ENCODE measurements at places on chromosomes 5 and 9.

- DNase-seq = no peak
Observed at GRCh38 chr5:154002511-154003020, 36.1 kb downstream of the FAM114A2 start.

GRCh38 chr5:177459357-177459756, 12.7 kb downstream of the PRR7 start:
- no peak for DNase-seq

- DNase-seq = no peak
Observed at GRCh38 chr5:149073213-149073612, 10.4 kb upstream of the SH3TC2 start.

DNA sequence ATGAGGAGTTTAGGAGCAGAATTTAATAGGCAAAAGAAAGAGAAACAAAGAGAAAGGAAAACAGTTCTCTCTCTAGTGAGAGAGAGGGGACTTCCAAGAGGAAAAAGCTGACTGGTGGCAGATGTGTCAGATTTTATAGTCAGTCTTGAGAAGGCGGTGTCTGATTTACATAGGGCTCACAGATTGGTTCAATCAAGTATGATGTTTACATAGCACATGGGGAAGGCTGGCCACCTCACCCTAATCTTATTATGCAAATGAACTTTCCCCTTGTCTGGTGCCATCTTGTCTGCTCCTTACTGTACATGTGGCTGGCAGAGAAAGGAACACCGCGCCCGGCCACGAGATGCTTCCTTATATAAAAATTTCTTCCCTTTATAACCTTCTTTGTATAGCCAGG, 24.7 kb downstream of the UNC13B start:
- DNase-seq = no peak

Measured in activated T-cell treated with anti-CD3 and anti-CD28 coated beads, Interleukin-2, amount 50 U/mL, for 72 hours (primary cell).